ENCODE measurements at places on chromosomes 2 and 18.

DNA sequence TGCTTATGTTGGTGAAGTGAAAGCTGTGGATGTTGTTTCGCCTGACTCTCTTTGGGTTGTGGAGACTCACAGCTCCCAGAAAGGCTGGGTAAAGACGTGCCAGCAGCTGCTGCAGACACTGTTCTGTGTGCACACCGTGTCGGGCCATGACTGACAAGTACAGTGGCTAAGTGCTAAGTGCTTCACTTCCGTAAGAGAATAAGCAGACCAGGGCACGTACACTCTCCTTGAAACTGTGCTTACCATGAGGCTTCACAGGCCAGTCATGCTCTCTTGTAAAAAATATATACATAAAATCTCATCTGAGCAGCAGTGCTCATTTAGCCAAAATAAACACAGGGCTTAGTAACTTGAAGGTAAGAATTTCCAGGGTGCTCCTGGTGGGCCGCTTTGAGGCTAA is 86.0 kb downstream of the NRP2 start:
- H3K36me3 ChIP-seq, result no peaks in the 10 kb centered on the region
- DNase-seq, result no peak
- H3K27ac ChIP-seq, result no peak overlapping the region
- peaks cover 4% of the 10 kb centered on the region for H3K27me3 ChIP-seq
- no peak overlapping the region for H3K4me3 ChIP-seq

DNA sequence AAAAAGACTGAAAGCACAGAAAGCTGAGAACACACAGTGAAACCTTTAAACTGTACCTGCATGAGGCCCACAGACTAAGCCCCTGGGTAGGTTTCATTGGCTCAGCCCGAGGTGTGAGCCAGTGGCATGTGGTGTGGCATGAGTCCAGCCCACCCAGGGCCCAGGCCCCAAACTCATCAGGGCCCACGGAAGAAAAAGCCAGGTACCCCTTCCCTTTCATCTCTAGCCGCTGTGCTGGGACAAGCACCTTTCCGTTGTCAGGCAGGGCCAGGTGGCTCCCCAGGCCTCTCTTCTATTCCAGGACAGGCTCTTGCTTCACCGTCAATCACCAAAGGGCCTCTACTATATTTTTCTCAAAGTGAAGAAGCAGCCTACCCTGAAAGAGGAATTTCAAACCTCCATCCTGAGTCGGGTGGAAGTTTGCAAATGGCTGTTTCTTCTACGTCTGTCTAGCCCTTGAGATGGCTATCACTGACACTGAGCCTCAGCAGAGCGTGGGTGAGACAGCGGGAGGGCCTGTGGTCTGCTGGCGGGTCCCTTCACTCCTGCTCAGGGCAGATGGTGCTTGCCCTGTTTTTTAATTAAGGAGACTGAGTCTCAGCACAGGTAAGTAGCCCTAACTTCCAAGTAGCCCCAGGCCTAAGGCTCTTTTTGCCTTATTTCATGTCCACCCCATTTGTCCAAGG is 8.6 kb downstream of the DNAJB2 start:
- DNase-seq, result no peak
- peaks cover 12% of the 10 kb centered on the region for H3K4me1 ChIP-seq
- no peak overlapping the region for H3K27ac ChIP-seq
- no peaks in the 10 kb centered on the region for H3K27me3 ChIP-seq
- H3K4me3 ChIP-seq, result no peak overlapping the region

- no peaks in the 10 kb centered on the region for H3K4me1 ChIP-seq
- no peaks in the 10 kb centered on the region for H3K36me3 ChIP-seq
- no peak for DNase-seq
- H3K4me3 ChIP-seq, result no peak overlapping the region
- H3K27ac ChIP-seq, result no peak overlapping the region
These were observed 31.4 kb downstream of the HEATR5B start for GRCh38 chr2:37052600-37053332.

DNA sequence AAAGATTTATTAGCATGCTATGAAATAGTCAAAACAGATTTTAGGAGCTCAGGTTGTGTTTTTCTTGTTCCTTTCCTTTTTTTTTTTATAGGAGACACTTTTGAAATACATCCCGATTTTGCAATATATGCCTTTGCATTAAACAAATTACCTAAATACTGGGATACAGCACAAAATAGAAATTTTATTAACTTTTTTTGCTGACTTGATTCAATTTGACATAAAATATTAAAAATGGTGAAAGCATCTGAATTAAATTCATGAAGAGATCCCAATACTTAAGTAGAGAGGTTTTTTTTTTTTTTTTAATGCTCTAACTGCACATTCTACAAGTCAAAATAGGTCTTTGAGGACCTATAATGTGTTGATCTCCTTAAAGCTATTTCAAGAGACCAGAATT is 939.5 kb upstream of the CHAC2 start:
- H3K27ac ChIP-seq, result no peak overlapping the region
- H3K4me1 ChIP-seq, result no peaks in the 10 kb centered on the region
- no peaks in the 10 kb centered on the region for H3K27me3 ChIP-seq
- no peak for DNase-seq

GRCh38 chr2:157125685-157126084 is 131.8 kb upstream of the GALNT5 start:
- H3K4me3 ChIP-seq, result no peak overlapping the region
- peaks cover 5% of the 10 kb centered on the region for H3K27me3 ChIP-seq
- no peaks in the 10 kb centered on the region for H3K4me1 ChIP-seq
- no peaks in the 10 kb centered on the region for H3K36me3 ChIP-seq

GRCh38 chr2:15645720-15646385 is 54.2 kb downstream of the DDX1 start:
- DNase-seq, result no peak
- no peaks in the 10 kb centered on the region for H3K4me1 ChIP-seq
- H3K4me3 ChIP-seq, result no peak overlapping the region

GRCh38 chr18:305003-305501 is 37.2 kb upstream of the THOC1 start:
- no peak overlapping the region for H3K27ac ChIP-seq
- peaks cover 2% of the 10 kb centered on the region for H3K27me3 ChIP-seq
- H3K4me3 ChIP-seq, result no peak overlapping the region
- peaks cover 9% of the 10 kb centered on the region for H3K4me1 ChIP-seq
- no peak for DNase-seq
- no peaks in the 10 kb centered on the region for H3K36me3 ChIP-seq

- H3K4me1 ChIP-seq, result no peaks in the 10 kb centered on the region
- H3K36me3 ChIP-seq, result no peaks in the 10 kb centered on the region
These were observed 312.5 kb upstream of the CHAC2 start for GRCh38 chr2:53455094-53455493.

DNA sequence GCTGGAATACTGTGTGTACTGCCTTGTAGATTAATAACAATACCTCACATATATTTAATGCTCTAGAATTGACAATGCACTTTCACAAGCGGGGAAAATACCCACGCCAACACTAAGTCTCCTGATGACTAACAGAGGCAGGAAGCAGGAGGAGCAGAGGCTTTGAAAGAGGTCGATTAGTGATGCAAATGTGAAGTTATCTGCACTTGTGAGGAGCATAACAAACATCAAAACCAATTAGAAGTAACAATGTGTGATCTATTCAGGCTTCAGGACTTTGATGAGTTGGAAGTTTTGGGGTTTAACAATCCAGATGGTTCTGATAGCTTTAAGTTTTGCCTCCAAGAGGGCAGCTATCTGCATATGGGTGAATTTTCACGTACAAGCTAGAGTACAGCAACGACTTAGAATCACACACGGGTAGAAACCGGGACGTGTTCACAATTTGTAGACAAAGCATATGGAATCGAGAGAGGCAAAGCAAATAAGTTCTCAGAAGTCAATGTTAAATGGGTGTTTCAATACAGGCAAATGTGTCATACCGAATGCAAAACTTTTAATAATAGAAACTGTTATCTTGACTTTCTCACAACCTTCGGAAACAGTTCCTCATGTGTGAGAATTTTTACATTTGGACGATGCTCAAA is 114.5 kb downstream of the METTL8 start:
- H3K4me3 ChIP-seq, result no peak overlapping the region
- H3K27ac ChIP-seq, result no peak overlapping the region
- no peak for DNase-seq
- H3K27me3 ChIP-seq, result no peaks in the 10 kb centered on the region
- no peaks in the 10 kb centered on the region for H3K36me3 ChIP-seq

- H3K27ac ChIP-seq, result peak overlapping the region; percentile 63
- peak overlapping the region; percentile 99 for H3K4me3 ChIP-seq
- no peaks in the 10 kb centered on the region for H3K36me3 ChIP-seq
- peaks cover 21% of the 10 kb centered on the region for H3K27me3 ChIP-seq
- peaks cover 76% of the 10 kb centered on the region for H3K4me1 ChIP-seq
These were observed 11.1 kb downstream of the ONECUT2 start for GRCh38 chr18:57446322-57446721.

GRCh38 chr2:160301420-160301819 is 101.3 kb upstream of the ITGB6 start:
- no peak overlapping the region for H3K27ac ChIP-seq
- H3K36me3 ChIP-seq, result peaks cover 23% of the 10 kb centered on the region
- DNase-seq, result no peak
- peaks cover 1% of the 10 kb centered on the region for H3K4me1 ChIP-seq
- H3K4me3 ChIP-seq, result no peak overlapping the region
- peaks cover 7% of the 10 kb centered on the region for H3K27me3 ChIP-seq

DNA sequence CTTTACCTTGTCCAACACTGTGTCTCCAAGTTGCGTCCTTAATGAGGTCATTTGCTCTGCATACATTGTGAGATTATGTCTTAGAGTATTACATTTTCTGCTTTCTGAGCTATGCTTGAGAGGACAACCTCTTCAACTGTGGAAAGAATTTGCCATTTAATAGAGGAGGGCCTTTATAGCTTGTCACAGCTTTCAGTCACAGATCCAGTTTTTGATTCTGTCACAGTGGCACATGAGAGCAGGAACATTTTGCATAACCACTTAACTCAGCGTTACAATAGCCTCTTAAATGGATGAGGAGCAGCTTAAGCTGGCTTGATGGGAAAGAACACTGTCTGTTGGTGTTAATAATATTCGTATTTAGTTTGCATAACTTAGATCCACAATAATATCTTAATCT is 63.0 kb downstream of the RHBDD1 start:
- no peaks in the 10 kb centered on the region for H3K4me1 ChIP-seq
- H3K27me3 ChIP-seq, result no peaks in the 10 kb centered on the region
- H3K27ac ChIP-seq, result no peak overlapping the region
- H3K4me3 ChIP-seq, result no peak overlapping the region
- H3K36me3 ChIP-seq, result no peaks in the 10 kb centered on the region

- H3K4me1 ChIP-seq, result no peaks in the 10 kb centered on the region
- no peak for DNase-seq
- H3K4me3 ChIP-seq, result no peak overlapping the region
- H3K27ac ChIP-seq, result no peak overlapping the region
These were observed 21.3 kb upstream of the NRXN1 start for GRCh38 chr2:51053213-51053612.

DNA sequence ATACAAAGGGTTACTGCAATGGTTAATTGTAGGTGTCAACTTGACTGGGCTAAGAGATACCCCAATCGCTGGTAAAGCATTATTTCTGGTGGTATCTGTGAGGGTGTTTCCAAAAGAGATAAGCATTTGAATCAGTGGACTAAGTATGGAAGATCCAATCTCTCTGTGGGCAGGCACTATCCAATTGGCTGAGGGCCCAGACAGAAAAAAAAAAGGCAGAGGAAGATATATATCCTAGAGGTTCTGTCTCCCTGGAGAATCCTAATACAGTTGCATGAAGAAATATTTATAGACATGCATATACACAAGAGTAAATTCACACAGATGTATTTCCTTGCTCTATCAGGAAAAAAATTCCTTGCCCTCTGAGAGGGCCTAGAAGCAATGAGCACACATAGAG is 43.9 kb downstream of the TBC1D8 start:
- H3K27ac ChIP-seq, result no peak overlapping the region
- H3K4me1 ChIP-seq, result peaks cover 29% of the 10 kb centered on the region
- H3K36me3 ChIP-seq, result peaks cover 9% of the 10 kb centered on the region
- peaks cover 7% of the 10 kb centered on the region for H3K27me3 ChIP-seq
- DNase-seq, result no peak
- H3K4me3 ChIP-seq, result no peak overlapping the region

DNA sequence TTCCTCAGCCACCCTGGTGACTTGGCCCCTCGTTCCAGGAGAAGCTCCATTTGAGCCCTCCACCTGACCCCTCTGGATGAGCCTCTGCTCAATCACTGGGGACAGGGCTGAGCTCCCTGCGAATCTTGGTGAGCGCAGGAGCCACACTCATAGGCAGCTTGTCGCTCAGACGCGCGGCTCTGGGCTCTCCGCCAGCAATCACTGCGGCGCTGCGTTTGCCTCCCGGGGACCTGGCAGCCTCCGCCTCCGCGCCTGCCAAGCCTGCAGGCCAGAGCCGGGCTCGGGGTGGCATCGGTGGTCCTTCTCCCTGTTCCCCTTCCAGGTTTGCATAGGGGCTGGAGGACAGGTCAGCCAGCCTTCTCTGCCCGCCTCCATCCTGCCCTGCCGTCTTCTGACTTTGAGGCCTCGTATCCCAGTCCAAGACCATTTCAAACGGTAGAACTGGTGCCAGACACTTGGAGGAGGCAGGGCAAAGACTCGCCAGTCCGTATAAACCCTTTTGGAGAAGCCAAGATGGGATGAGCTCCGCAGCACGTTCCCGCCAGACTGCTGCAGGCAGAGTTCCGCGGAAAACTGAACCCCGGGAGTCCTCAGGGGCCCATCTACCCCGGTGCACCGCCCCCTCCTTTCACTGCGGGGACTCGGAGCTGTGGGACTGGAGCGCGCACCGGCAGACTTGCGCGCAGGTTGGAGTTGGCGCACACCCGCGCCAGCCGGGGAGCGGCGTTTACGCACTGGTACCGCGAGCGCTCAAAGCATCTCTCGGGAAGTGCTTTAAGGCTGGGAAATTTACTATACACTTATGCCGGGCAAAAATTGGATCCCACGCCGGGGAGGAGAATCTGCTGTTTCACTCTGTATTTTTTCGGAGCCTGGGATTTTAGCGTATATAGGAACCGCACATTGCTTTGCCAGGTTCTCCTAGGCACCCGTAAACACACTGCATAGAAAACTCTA is 1.1 kb upstream of the TACR1 start:
- H3K4me1 ChIP-seq, result peaks cover 3% of the 10 kb centered on the region
- peak; percentile 72 for DNase-seq
- H3K4me3 ChIP-seq, result peak overlapping the region; percentile 88
- no peak overlapping the region for H3K27ac ChIP-seq
- peaks cover 8% of the 10 kb centered on the region for H3K27me3 ChIP-seq
- H3K36me3 ChIP-seq, result no peaks in the 10 kb centered on the region

DNA sequence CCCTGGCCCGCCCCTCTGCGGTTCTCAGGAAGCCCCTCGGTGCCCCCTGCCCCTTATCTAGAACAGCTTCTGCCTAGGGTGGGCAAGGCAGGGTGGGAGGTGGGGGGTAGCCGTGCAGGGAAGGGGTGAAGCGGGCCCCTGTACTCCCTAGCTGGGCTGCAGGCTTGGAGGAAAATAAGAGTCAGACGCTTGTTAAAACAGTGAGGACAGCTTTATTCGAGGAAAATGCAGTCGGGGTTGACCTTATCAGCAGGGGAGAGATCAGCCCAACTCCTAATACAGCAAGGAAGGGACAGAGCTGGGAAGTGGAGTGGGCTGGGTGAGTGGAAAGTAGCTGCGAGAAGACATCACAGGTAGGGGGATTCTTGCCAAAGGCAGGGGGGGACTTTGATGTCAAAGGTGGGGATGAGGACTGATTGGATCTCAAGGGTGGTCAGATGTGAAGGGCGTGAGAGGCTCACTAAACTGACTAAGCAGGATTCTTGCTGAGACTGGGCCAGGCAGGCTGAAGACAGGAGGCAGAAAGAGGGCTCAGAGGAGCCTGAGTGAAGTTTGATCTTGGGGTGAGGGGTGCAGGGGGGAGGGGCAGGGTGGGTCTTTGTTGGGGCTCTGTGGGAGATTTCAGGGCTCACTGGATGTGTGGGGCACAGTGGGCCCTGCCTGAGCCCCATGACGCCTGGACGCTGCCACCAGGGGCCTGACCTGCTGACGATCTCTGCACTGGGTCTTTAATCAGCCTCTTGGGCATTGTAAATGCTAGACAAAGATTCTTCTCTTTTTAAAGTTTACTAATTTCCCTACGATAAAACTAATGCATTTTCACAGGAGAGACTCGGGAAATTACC is 29.9 kb downstream of the HPCAL1 start:
- H3K4me1 ChIP-seq, result peaks cover 32% of the 10 kb centered on the region
- H3K27ac ChIP-seq, result no peak overlapping the region
- DNase-seq, result no peak
- H3K4me3 ChIP-seq, result no peak overlapping the region
- H3K27me3 ChIP-seq, result peaks cover 2% of the 10 kb centered on the region
